Activated CD8-positive, alpha-beta memory T cell treated with anti-CD3 and anti-CD28 coated beads for 1 hour (primary cell): ENCODE measurements at places on chromosomes 12 and 14.

GRCh38 chr14:53054457-53054856, 98.7 kb downstream of the DDHD1 start:
- DNase-seq, result no peak

GRCh38 chr14:71243697-71244096, 336.4 kb downstream of the PCNX1 start:
- DNase-seq, result no peak

DNA sequence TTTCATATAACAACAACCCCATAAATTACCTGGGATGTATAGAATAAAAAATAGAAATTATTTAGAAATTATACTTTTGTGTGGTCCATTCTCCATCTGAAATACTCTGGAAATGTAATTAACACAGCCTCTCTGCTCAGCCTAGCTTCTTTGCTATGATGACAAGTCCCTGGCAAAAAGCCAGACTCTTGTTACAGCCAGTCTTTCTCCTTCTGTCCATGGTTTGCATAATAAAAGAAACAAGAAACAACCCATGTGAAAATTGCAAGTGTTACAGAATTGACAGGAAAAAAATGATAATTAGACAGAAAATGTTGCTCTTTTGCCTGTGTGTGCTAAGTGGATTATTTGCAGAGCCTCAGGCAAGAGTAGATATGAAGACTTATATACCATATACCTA, 61.3 kb downstream of the C12orf50 start:
- DNase-seq, result no peak

DNA sequence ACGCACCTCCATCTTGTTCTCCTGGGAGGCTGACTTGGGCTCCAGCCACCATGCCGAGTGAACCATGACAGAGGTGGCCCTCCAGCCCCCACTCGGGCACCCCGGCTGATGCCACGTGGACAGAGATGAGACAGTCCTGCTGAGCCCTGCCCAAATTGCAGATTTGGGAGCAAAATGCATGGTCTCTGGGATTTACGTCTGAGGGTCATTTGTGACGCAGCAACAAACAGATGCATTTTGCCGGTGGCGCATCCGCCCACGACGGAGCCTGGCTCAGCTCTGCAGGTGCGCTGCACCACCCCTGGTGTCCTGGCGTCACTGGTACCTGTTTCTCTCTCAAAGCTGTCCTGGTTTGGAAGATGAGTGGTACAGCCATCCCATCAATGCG, 31.1 kb upstream of the INF2 start:
- DNase-seq, result no peak
